ENCODE measurements at places on chromosomes 6 and 20.

GRCh38 chr6:152355166-152355565 is 282.0 kb downstream of the SYNE1 start:
- no peak for DNase-seq

GRCh38 chr20:51446656-51447055 is 95.9 kb downstream of the NFATC2 start:
- no peak for DNase-seq

DNA sequence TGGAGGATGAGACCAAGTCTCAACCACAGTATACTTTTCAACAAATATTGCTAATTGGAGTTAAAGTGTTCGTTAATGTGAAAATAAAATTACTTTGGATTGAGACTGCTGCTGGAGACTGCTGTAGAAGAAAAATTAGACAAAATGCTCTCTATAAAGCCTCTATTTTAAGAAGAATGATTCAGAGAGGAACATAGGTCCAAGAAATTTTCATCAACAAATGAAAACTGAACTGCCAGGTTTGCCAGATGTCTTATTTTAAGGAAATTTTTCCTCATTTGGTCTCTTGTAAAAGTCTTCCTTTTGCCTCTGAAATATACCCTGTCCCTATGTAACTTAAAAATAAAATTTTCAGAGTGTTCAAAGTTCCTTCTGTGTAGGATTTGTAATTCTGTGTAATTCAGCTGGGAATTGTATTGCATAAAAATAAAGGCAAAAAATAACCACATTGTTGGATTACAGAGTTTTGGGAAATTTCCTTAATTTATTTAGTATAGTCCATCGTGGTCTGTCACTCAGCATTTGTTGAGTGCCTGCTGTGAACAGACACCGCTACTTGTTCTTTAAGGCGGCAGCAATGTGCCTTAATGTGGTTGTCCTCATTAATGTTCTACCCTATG is 27.4 kb downstream of the ANKS1A start:
- DNase-seq = no peak

- no peak for DNase-seq
Observed at GRCh38 chr6:168908887-168909286, 344.8 kb downstream of the THBS2 start.

DNA sequence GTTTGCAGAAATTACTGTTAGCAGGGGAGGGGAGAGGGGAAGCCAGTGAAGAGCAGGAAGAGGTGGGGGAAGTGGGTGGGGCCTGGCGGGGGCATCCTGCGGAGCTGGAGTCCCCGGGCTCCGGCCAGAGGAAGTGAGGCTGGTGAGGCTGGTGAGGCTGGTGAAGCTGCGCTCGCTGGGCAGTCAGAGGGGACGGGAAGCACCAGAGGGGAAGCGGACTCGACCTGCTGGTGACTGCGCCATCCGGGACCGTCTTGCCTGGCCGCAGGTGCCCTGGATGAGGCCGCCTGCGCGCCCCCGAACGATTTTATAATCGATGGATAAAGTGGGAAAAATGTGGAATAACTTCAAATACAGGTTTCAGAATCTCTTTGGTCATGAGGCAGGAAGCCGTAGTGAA is 635.3 kb upstream of the MARCKS start:
- no peak for DNase-seq

GRCh38 chr6:52161689-52162438 is 24.3 kb upstream of the IL17A start:
- DNase-seq = no peak

DNA sequence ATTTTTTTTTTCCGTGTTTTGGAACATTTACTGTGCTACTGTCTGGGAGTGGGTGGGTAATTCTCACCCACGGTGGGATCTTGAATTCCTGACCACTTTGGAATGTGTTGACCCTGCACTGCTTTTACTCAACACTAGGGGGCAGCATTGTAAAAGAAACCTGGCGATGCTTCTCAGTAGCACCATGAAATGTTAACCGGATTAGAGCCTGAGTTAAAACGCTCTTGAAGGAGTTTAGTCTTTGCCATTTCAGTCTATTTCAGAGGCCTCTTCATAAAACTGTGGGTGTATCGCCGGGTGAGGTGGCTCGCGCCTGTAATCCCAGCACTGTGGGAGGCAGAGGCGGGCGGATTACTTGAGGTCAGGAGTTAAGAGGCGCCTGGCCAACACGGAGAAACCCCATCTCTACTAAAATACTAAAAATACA is 114.4 kb upstream of the PRND start:
- DNase-seq = no peak

- no peak for DNase-seq
Observed at GRCh38 chr6:19873031-19873430, 35.9 kb downstream of the ID4 start.

DNA sequence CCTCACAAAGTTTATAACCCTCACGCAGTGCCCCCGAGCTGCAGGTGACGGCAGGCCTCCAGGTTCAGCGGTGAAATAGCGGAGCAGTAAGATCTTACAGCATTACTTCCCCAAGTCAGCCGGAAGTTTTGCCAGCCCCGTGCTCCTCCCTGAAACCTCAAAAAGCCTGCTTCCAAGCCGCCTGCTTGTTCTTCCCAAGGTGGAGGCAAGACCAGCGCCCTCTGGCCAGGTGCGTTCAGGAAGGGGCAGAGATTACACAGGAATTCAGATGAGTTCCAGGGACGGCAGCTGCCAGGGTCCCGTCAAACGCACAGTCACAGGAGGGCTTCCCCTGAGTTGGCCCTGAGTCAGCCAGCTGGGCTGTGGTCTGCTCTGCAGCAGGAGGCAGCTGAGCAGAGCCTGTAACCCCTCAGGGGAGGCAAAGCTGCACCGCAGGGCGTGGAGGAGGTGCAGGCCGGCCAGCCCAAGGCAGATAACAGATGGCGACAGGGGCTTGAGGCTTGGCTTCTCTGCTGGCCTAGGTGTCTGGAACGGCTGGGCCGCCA is 124.1 kb upstream of the RPS6KA2 start:
- DNase-seq = no peak

- DNase-seq = no peak
Observed at GRCh38 chr6:163500105-163500504, 85.6 kb downstream of the QKI start.

- DNase-seq = peak; percentile 72
Observed at GRCh38 chr6:32413427-32414047, 6.6 kb upstream of the BTNL2 start.

DNA sequence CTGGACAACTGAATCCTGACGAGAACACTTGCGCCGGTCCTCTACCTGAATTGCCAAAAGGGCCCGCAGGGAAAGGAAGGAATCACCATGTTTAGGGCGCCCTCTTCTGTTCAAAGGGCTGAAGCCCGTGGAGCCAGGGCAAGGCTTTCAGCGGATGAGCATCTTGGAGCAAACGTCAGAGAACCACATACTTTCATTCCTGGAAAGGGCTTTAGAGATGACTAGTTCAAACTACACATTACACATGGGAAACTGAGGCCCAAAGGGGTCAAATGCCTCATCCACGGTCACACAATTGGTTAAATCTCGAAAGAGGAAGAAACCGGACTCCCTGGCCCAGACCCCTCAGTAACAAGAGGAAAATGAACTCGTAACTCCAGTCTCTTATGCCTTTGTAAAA is 11.5 kb upstream of the ZNF133 start:
- peak; percentile 46 for DNase-seq

GRCh38 chr20:59164686-59165391 is 1.2 kb downstream of the ZNF831 start:
- no peak for DNase-seq

DNA sequence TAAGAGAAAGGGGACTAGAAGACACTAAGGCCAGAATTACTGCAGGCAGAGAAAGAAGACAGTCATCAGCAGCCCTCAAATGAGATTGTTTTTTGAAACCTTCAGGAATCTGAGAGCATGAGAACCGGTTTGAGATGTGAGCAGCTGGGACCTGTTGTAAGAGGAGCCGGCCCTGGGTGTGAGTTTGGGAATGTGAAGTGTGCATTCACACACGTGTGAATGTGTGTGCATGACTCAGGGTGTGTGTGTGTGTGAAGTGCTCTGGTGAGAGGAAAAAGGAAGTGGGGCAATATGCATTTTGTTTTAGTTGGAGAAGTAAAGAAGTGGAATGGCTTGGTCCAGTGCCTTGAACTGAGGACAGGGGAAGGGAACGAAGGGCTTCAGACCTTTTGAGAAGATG is 4.3 kb downstream of the SCUBE3 start:
- no peak for DNase-seq

DNA sequence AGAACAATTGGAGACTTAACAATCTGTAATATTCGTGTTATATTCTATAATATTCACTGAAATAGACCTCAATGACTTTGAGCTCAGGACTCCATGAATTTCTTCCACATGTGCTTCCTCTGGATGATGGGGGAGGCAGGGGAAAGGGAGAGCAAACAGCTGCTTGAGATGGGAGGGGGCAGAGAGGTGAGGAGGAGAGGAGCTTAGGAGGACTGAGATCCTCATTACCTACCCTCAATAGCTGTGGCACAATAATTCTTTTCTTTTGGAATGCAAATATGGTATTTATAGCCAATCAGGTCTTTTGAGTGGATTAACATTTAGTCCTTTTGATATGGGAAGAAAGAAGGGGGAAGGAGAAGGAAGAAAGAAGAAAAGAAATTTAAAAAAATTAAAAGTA is 64.1 kb upstream of the ZNF217 start:
- no peak for DNase-seq

DNA sequence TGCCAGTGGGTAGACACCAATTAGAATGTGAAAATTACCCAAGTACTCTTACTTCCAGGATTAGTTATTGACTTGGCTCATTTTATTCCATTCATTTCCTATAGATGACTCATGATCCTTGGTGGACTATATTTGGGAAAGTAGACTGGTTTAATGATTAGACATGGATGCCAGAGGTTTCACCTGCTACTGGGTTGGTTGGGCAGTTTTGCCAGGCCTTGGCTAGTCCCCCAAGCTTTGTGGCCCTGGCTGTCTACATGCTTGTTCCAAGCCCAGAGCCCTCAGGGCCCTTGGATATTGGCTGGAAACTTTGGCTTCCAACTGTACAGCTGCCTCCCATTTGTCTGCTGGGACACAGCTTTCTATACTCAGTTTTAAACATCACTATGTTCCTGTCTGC is 104.1 kb downstream of the ZFP64 start:
- DNase-seq = no peak

- DNase-seq = no peak
Observed at GRCh38 chr20:3660262-3661059, 2.7 kb downstream of the GFRA4 start.

- no peak for DNase-seq
Observed at GRCh38 chr20:60136645-60137401, 178.6 kb downstream of the CDH26 start.

DNA sequence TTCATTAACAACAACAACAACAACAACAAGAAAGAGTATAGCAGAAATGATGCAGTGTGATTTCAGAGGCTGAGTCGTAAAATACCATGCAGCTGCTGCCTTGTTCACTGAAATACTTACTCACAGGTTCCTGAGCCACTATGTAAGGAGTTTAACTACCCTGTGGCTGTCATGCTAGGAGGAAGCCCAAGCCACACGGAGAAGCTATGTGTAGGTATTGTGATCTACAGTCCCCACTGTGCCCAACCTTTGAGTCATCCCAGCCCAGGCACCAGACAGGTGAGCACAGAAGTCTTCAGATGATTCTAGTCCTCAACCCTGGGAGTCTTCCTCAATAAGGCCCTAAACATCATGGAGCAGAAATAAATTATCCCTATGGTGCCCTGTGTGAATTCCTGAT is 14.6 kb upstream of the RALY start:
- no peak for DNase-seq

GRCh38 chr20:33119725-33120720 is 40.6 kb downstream of the BPIFB4 start:
- DNase-seq = no peak

DNA sequence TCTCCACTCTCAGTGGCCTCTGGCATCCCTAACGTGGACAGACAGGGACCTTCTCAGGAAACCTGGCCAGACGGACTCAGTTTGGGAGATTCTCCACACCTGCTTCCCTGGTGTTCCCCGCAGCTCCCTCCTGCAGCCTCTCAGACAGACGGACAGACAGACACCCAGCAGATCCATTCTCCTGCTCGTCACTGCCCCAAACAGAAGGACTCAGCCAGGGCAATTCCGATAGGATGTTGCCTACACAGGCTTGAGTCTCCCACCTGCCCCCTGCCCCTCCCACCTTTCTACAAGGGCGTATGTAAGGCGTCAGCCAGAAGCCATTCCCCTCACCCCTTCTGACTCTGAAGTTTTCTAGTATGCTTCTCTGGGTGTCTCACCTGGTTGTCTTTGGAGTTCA is 428 bp downstream of the CCM2L start:
- DNase-seq = no peak

GRCh38 chr6:133814238-133814637 is 74.7 kb upstream of the TCF21 start:
- DNase-seq = no peak

GRCh38 chr6:5135788-5136376 is 50.7 kb downstream of the PPP1R3G start:
- DNase-seq = no peak

GRCh38 chr6:7438011-7438410 is 48.4 kb downstream of the RIOK1 start:
- no peak for DNase-seq

GRCh38 chr6:25122622-25123237 is 156.4 kb upstream of the CARMIL1 start:
- DNase-seq = no peak

DNA sequence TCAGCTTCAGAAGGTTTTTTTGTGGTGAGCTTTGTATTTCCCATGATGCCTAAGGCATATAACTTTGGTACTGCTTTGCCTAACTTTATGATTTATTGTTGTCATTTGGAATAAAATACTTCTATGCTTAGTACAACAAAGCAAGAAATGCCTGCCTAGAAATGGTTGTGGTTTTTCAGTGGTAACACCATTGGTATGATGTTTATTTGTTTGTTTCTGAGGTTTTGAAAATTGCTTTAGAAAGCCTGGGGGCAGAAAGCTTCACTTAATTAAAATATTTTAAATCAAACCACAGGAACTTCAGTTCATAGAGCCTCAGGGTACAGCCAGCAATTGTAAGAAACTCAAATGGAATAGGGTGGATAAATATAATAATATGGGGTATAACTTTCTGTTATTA is 351.2 kb upstream of the MAP3K7 start:
- DNase-seq = no peak

DNA sequence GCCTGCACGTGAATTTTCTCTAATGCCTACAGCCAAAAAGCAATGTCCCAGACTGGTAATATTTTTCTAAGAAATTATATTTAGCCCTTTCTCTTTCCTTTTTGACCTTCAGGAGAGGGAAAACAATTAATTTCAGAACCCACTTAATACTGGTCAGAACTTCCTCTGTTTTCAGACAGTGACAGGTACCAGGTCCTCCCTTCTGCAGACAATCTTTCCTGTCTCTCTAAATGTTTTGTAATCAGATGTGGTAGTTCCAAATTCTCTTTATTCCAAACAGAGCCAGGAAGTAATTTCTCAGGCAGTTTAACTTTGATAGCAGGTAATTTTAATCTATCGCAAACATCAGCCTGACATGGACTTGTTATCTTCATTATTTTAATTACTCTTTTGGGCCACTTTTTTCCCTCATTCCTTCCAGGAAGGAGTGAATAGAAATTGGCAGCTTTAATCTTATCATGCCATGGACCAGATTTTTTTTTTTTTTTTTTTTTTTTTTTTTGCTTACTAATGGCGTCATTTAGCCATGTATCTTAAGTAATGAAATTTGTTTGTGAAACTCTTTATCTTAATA is 348.6 kb upstream of the SOX4 start:
- DNase-seq = no peak

GRCh38 chr6:142947714-142948480 is 2.9 kb upstream of the HIVEP2 start:
- DNase-seq = no peak

- no peak for DNase-seq
Observed at GRCh38 chr6:3347247-3347646, 88.5 kb downstream of the PSMG4 start.

Data from heart right ventricle (tissue), 16 donors.